GM12878 (cell line): ENCODE measurements at places on chromosomes 1 and 21.
A peak's percentile ranks its signal among the peaks of the same experiment; 100 is the strongest.

- DNase-seq, result no peak
Measured at GRCh38 chr21:45110873-45111624, 36.7 kb downstream of the ADARB1 start.

GRCh38 chr1:56758794-56759193 lies 60.4 kb downstream of the FYB2 start:
- DNase-seq, result no peak

DNA sequence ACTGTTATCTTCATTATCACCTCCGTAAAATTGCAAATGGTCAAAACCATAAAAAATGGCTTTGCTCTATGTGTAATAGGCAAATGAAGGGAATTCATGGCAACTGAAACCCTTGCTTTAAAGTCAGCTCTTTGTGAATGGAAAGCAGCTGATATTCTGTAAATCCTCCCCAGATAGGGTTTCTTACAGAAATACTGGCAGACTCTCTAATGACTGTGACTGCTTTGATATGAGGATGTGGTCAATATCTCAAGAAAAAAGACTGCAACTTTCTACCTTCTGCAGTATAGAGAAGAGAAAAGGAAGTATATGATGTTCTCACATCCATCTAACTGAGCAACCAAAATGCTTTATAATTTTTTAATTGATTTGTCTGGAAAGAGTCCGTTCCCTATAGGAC lies 193.1 kb downstream of the ST6GALNAC3 start:
- no peak for DNase-seq

DNA sequence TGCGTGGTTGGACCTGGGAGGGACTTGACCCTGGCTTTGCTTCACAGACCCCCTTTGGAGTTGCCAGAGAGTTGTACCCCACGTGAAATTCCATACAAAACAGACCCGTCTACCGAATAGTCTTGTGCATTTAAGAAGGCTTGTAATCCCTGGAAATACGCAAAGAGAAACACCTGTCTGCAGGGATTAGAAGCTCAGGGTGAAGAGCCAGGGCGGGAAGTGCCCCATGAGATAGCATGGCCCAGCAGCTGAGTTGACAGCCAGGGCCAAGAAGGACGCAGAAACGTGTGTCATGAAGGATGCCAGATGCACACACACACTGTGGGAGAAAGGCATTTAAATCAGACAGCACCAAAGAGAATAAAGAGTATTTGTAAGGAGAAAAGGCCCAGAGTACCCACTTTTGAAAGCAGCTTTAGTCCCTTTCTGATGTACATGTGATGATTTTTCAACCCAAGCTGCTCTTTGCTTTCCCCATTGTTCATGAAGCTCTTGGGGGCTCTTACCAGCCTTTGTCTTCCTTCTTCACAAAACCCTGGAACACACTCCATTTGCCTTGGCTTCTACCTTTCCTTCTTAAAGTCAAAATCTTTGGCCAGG lies 46.6 kb downstream of the PCP4 start:
- DNase-seq, result no peak

GRCh38 chr1:187933562-187934419 lies 1105.0 kb downstream of the PLA2G4A start:
- DNase-seq, result no peak

GRCh38 chr21:36508948-36509347 lies 29.0 kb upstream of the CLDN14 start:
- no peak for DNase-seq

GRCh38 chr21:35190201-35190701 lies 141.1 kb upstream of the RUNX1 start:
- DNase-seq, result no peak

DNA sequence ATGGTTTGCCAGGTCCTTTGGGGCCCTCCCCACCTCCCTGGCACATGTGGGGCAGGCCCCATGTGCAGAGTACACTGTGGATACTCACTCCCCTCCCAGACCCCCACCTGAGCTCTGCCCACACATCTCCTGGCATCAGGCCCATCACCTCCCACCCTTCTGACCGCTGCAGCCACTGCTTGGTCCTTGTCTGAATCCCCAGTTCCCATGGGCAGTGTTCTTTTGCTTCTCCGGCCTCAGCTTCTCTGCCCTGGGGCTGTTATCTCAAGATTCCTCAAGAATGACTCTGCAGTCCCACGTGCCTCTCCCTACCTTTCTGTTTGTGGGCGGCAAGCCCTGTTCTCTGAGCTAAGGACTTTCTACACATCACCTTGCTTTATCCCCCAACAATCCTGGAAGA lies 187.7 kb upstream of the EDN2 start:
- no peak for DNase-seq

DNA sequence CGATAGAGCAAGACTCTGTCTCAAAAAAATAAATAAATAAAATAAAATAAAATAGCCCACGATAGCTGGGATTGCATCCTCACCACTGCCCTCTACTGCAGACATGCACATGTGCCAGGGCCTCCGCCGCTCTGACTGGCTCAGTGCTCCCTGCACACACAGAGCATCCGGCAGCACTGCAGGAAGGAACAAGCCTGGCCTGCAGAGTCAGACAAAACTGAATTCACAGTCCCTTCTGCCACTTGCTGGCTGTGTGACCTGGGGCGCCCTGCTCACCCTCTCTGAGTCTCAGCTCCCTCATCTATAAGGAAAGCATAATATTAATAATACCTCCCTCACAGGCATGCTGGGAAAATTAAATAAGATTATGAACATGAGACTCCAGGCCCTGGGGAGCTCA lies 35.4 kb downstream of the CSMD2 start:
- no peak for DNase-seq

DNA sequence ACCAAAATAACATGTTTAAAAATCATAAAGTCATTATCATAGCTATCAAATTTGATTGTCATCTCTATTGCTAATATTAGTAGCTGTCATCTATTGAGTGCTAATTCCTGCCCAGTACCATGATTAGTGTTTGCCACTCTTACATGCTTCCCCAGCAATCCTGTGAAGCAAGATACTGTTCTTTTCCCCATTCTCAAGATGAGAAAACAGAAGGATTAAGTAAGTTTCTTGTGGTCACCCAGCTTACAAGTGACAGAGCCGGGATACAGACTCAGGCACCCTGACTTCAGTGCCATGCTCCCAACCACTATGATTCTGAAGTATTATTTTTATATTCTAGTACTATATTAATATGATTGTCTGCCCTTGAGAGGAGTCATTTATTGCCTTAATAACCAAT lies 36.5 kb downstream of the LRRC8C start:
- no peak for DNase-seq

- no peak for DNase-seq
Measured at GRCh38 chr1:82030830-82031229, 230.1 kb downstream of the ADGRL2 start.

GRCh38 chr1:160373696-160374095 lies 6.8 kb downstream of the NHLH1 start:
- no peak for DNase-seq

- no peak for DNase-seq
Measured at GRCh38 chr1:204549313-204549712, 33.1 kb downstream of the MDM4 start.

GRCh38 chr1:20411196-20411980 lies 74.6 kb downstream of the CAMK2N1 start:
- DNase-seq, result no peak

GRCh38 chr1:33180226-33180910 lies 1.5 kb downstream of the TRIM62 start:
- DNase-seq, result peak; percentile 19

GRCh38 chr1:238404481-238404880 lies 513.8 kb upstream of the ZP4 start:
- no peak for DNase-seq

DNA sequence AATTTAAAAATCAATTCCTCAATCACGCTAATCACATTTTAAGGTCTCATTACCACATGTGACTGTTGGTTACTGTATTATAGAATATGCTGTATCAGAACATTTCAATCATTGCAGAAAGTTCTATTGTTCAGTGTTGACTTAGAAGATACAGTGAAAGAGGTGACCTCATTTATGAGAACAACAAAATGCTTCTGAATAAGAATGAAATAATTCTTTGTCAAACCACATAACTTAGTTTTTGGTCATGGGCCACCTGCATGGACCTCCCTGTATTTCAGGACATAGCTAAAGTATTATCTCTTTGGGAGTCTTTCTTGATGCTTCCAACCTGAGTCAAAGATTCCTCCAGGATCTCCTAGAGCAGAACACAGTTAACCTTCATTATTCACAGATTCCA lies 22.3 kb downstream of the MFSD2A start:
- DNase-seq, result no peak

GRCh38 chr1:244092964-244093638 lies 42.0 kb downstream of the ZBTB18 start:
- DNase-seq, result no peak

DNA sequence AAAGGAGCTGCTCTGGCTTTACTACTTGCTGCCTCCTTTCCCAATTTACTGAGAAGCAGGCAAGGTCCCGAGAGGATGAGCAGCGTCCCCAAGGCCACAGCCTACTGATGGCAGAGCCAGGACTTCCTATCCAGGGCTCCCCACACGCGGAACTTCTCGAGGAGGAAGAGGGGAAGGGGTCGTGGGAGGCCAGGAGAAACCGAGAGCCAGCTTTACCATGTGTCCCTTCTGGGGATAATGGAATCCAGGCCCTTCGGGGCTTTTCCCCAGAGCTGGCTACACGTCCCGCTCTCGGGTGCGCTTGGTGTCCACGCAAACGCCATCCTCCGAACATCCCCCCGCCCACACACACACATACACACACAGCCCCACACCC lies 4.3 kb upstream of the CCN1 start:
- no peak for DNase-seq

- no peak for DNase-seq
Measured at GRCh38 chr1:234725177-234726132, 115.5 kb upstream of the IRF2BP2 start.
